ENCODE measurements at places on chromosomes 12 and 14. TPM values are rescaled to one million over a fixed set of nuclear protein-coding genes. Genes with fewer than 3 reads are reported as not detected.

The SNAPC1 gene
- 6.5 TPM for total RNA-seq

The GDF11 gene
- total RNA-seq: 6.1 TPM

The C12orf56 gene
- total RNA-seq: 0.41 TPM

The RERGL gene
- 2.0 TPM for total RNA-seq

The ATP5F1B gene
- 464 TPM for total RNA-seq

The RIMKLB gene
- total RNA-seq: 164 TPM

The SDS gene
- total RNA-seq: not detected

The LYSET gene
- total RNA-seq: 13.0 TPM

The ISCA2 gene
- total RNA-seq: 17.1 TPM

The KCNJ8 gene
- total RNA-seq: 6.5 TPM

The KRT77 gene
- total RNA-seq: not detected

The LMO3 gene
- total RNA-seq: 1,227 TPM

The PTCSC3 gene
- not detected for total RNA-seq

The KRT78 gene
- not detected for total RNA-seq

The NPFF gene
- total RNA-seq: not detected

The DAO gene
- not detected for total RNA-seq

The FOXA1 gene
- not detected for total RNA-seq

The CPNE8 gene
- 32.6 TPM for total RNA-seq

The PPP1R1A gene
- total RNA-seq: 10.6 TPM

The ZFYVE21 gene
- 40.4 TPM for total RNA-seq

The NINJ2 gene
- total RNA-seq: 2.9 TPM

The BIN2 gene
- 1.2 TPM for total RNA-seq

The OTX2 gene
- total RNA-seq: 0.41 TPM

The DYRK2 gene
- total RNA-seq: 88.5 TPM

The LYZ gene
- 4.9 TPM for total RNA-seq

The SLCO1A2 gene
- total RNA-seq: 4.9 TPM

The ZC3H10 gene
- 8.2 TPM for total RNA-seq

The TAS2R19 gene
- 6.9 TPM for total RNA-seq

The SMAGP gene
- total RNA-seq: 0.82 TPM

The ANO4 gene
- total RNA-seq: 88.9 TPM

The LRP6 gene
- 68.5 TPM for total RNA-seq

The RD3L gene
- total RNA-seq: not detected

The GPRC5A gene
- total RNA-seq: under 0.01 TPM

The TAS2R9 gene
- total RNA-seq: 0.41 TPM

The LIN7A gene
- total RNA-seq: 44.4 TPM

The KRT86 gene
- total RNA-seq: under 0.01 TPM

The CAPZA3 gene
- total RNA-seq: not detected

The RFLNA gene
- total RNA-seq: 7.7 TPM

The BMP4 gene
- 0.41 TPM for total RNA-seq

The TTC6 gene
- total RNA-seq: 0.41 TPM

The FSCB gene
- not detected for total RNA-seq

The ANKRD9 gene
- total RNA-seq: 3.7 TPM

The RAD9B gene
- 1.2 TPM for total RNA-seq

The NRDE2 gene
- total RNA-seq: 13.9 TPM

The TMEM132C gene
- total RNA-seq: 4.1 TPM

The VWF gene
- 8.2 TPM for total RNA-seq

The CACNB3 gene
- 41.6 TPM for total RNA-seq

The C14orf39 gene
- total RNA-seq: not detected

The TAS2R14 gene
- 5.3 TPM for total RNA-seq

The FAM90A1 gene
- total RNA-seq: 0.41 TPM

The ERH gene
- 106 TPM for total RNA-seq

The FOXN4 gene
- under 0.01 TPM for total RNA-seq

The RNASE2 gene
- total RNA-seq: not detected

The ANKRD33 gene
- total RNA-seq: not detected

The RNASE4 gene
- 1.2 TPM for total RNA-seq

The TIGAR gene
- total RNA-seq: 4.1 TPM

The OVCH1 gene
- total RNA-seq: 0.41 TPM

The IRAK3 gene
- 4.1 TPM for total RNA-seq

The GPR132 gene
- total RNA-seq: 1.2 TPM

The BCAT1 gene
- total RNA-seq: 48.5 TPM
